ENCODE measurements at places on chromosomes 7 and 10.

GRCh38 chr7:134845461-134845860, 66.0 kb downstream of the CALD1 start:
- no peak for DNase-seq

GRCh38 chr10:130762491-130762890, 549.0 kb downstream of the TCERG1L start:
- no peak for DNase-seq

DNA sequence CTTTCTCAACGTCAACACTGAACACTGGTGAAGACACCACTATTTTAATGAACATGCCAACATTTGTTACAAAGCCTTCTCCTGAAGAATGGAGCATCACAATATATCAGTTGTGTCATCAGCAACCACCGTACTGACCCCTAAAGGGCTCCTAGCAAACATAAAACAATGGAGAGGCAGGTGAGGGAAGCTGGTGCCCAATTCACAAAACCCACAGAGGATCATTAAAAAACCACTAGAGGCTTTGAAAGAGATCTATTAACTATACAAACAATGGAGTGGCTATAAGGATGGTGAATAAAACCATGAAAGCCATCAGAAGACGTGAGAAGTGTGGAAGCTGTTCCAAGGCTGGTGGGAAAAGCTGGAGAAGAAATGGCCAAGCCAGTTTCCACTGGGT, 150.8 kb downstream of the FAM107B start:
- no peak for DNase-seq

- DNase-seq, result no peak
Measured at GRCh38 chr7:890868-891267, 14.5 kb downstream of the GET4 start.

- DNase-seq, result no peak
Measured at GRCh38 chr7:126723966-126724544, 528.7 kb downstream of the GRM8 start.

- no peak for DNase-seq
Measured at GRCh38 chr10:62261666-62262065, 7.0 kb downstream of the RTKN2 start.

GRCh38 chr10:75643944-75644692, 212.7 kb downstream of the LRMDA start:
- no peak for DNase-seq

DNA sequence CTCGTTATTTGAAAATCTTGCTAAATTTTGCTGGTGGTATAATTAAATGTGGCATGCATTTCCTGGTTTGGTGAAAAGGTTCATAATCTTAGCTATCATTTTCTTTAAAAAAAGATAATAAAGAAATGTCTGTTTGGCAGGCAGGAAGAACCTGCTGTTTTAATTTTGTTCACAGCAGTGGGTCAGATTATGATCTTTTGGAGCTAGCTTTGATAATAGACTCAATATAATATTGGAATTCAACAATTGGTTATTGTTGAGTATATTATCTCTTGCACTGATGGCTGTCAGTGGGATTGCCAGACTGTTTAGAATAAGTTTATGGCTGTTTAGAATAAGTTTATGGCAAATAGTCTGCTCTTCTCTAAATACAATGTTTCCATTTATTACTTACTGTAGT, 35.1 kb downstream of the MXI1 start:
- DNase-seq, result no peak

DNA sequence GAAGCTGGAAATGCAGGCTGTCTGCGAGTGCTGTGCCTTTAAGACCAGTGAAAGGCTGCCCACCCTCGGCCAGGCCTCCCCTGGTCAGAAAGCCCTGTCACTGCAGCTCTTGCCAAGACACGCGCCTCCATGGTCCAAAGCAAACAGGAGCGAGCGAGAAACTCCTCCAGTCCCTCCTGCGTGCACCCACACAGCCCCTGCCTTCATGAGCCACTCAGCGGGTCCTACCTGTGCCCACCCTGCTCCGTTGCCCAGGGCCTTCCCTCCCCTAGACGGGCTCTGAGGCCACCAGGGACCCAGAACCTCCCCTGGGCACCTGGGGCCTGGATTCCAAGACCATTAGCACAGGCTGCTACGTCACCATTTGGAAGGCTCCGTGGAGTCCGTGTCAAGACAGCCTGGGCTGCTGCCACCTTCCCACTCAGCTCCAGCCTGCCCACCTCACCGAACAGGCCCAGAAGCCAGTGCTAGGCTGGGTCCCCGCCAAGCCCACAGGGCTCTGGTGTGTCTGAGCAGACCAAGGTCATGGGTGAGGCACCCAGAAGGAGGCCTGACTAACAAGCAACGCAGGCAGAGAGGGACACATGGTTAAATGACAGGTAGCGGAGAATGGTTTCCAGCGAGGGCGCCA, 144.5 kb downstream of the NEURL1 start:
- no peak for DNase-seq

DNA sequence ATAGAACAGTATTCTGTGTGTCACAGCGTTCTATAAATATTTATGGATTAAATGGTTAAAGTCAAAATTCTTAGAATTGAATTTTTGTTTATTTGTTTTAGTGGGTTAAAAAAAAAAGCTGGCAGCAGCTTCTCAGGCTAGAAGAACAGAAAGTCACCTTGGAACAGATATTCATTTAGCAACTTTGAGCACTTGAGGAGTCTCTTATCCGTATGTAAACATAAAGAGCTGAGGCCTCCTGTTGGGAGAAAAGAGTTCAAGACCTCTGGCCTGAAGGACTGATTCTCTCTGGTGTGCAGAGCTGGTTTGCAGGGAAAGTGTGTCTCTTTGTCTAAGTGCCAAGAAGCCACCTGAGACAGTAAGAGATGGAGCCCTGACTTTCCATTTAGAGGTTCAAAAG, 109.9 kb downstream of the HERPUD2 start:
- DNase-seq, result no peak

DNA sequence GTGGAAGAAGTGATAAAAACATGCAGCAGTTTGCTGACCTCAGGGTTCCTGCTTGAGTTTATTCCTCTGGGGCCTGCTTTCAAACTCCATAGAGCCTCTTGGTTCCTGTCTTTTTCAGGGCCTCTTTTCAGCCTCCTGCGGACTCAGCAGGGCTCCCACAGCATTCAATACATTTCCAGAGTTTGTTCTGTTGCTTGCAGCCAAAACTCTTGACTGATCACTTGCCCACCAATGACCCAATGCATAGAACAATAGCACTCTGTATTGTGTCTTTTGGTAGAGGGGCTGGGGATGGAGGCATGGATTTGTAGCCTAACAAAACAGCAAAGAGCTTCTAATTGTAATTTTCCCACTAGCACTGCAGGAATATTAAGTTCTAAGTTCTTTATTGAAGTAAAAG, 50.8 kb upstream of the CREB5 start:
- DNase-seq, result no peak
